H4 (cell line): ENCODE measurements at places on chromosomes 13 and 19. TPM values are rescaled to one million over a fixed set of nuclear protein-coding genes. Genes with fewer than 3 reads are reported as not detected.

POLRMT gene
- total RNA-seq, result 19.9 and 21.5 TPM in 2 replicates

TMEM59L gene
- 1.2 and 3.2 TPM in 2 replicates for total RNA-seq

B3GNT3 gene
- not detected in 2 replicates for total RNA-seq

ZNF416 gene
- total RNA-seq, result 3.9 and 7.3 TPM in 2 replicates

SIGLEC10 gene
- total RNA-seq, result not detected in 2 replicates

RGS9BP gene
- 0.12 and 0.45 TPM in 2 replicates for total RNA-seq

SLC10A2 gene
- total RNA-seq, result not detected in 2 replicates

RINL gene
- total RNA-seq, result 0.23 and 1.2 TPM in 2 replicates

GRCh38 chr19:13086341-13086740 lies 16.3 kb downstream of the LYL1 start:
- no peak for DNase-seq

DNA sequence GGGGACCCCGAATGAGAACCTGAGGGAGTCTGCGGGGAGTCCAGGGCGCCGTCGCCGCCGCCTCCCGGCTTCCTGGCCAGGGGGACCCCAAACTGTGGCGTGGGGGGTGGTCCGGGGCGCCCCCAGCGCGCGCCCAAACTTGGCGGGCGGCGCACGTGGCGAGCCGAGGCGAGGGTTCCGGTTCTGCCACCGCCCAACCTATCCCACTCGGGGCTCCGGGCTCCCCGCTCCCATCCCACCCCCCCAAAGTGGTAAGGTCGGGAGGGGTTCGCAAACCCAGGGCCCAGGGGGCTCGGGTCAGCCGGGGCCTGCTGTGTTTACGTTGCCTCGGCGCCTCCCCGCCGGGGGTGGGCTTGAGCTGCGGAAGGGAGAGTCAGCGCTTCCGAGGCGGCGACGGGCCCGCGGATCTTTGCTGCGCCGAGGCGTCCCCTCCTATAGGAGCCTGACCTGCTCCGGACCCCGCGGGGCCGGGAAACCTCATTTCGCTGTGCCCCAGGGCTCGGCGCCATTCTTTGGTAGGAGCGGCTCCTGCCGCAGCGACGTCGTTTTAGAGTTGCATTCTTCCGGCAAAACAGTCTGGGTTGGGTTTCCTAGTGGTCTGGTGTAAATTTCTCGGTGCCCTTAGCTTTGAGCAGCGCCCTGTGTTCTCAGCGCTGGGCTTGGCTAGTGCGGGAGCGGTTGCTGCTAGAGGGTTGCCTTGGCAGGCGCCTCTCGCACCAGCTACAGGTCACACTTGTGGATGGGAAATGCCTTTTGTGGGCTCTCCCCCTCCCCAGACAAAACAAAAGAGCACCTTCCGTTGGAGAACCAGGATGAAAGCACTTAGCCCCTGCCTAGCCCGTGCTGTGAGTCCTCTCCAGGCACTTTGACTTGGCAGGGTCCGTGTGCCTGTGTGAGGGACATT lies 1.2 kb downstream of the DAZAP1 start:
- DNase-seq, result no peak

DNA sequence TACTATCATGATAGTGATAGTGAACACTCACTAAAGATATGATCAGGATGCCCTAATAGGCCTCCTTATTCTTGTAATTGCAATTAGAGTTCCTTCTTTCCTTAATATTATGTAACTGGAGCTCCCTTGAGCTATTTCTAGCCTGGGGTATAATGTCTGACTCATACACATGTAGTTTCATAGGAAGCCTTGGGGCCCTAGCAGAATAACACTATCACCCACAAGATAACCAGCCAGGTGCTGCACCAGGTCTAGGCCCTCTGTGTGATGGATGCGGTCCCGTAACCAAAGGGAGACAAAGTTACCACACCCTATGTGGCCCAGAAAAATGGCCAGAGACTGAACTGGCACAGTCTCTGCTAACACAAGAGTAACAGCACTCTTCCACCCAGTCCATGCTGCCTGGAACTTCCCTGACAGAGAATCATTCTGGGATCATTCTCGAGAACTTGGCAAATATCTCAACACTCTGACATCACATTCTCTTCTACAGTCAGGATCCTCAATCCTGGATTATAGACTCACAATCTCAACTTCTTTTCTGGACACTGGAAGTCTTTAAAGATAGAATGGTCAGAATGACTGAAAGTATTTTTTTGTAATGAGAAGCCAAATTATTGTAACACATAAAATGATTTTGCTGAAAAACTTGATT lies 32.6 kb upstream of the IGFL4 start:
- DNase-seq, result no peak

DNA sequence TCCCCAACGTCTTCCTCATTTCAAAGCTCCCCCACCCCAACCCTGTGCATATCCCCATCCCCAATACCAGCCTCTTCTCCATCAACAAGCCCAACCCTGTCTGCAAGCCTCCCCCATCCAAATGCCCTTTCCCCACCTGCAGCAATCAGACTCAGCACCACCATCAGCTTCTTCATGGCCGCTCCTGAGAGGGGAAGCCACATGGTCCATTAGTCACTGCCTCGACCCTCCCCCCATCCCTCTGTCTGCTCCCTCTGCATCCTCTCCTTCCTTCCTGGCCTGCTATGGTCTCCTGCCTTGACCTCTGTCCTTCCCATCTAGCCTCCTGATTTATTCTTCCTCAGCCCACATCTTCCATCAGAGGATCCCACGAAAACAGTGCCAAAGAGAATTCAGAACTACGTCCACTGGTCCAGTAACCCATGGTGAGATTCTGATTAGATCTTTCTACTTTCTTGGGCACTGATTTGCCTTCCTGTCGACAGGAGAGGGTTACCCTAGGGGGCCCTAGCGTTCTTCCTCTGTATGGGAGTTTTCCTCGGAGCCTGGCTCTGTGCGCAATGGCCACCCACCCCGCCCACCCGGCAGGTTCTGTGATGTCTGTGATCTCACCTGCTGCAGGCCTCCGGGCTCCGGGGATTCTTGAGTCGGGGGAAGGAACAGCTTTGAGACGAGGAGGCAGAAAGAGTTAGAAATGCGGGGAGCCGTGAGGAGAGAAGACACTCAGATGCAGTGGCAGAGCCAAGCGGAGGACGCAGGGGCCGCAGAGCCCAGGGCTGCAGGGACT lies 1.3 kb downstream of the KLK6 start:
- DNase-seq, result no peak

- DNase-seq, result no peak
These were observed 6.7 kb downstream of the FGF14 start for GRCh38 chr13:102395174-102395573.

- DNase-seq, result no peak
These were observed 34.9 kb downstream of the ADGRE3 start for GRCh38 chr19:14639536-14640277.

DNA sequence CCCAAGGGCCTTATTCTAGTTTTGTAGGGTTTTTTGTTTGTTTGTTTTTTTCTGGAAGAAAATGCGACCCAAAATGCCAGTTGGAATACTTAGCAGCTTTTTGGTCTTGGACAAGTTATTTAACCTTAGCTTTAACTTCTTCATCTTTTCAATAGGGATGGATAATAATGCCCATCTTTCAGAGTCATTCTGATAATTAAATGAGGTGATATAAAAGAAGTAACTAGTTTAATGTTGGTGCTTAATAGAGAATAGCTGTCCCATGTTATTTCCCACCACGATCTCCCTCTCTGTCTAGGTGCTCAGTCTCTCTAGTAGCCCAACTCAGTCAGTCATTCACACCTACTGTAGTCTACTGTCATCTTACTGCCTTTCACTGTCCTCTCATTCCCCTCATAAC lies 8.0 kb downstream of the LSM14A start:
- DNase-seq, result no peak

- DNase-seq, result peak; percentile 83
These were observed 58.5 kb downstream of the TRPM4 start for GRCh38 chr19:49216071-49216470.

DNA sequence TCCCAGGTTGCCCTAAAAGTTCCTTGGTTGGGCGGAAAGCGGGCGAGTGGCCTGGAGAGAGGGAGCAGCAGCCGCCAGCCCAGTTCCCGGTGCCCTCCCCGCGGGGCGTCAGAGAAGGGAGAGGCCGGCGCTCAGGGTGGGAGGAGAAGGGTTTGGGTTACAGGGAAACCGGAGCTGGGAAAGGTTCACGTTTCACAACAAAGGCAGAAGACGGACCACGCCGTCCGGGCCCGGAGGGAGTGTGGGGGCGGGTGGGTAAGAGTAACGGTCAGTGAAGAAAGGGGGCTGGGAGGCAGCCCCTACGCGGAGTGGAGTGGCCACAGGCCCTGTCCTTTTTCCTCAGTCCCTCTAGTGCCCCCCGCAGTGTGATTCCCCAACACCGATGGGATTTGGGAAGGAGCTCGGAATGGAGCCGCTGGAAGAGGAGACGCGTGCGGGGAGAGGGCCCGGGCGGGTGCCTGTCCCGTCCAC lies 1.6 kb downstream of the SIX5 start:
- DNase-seq, result peak; percentile 46

DNA sequence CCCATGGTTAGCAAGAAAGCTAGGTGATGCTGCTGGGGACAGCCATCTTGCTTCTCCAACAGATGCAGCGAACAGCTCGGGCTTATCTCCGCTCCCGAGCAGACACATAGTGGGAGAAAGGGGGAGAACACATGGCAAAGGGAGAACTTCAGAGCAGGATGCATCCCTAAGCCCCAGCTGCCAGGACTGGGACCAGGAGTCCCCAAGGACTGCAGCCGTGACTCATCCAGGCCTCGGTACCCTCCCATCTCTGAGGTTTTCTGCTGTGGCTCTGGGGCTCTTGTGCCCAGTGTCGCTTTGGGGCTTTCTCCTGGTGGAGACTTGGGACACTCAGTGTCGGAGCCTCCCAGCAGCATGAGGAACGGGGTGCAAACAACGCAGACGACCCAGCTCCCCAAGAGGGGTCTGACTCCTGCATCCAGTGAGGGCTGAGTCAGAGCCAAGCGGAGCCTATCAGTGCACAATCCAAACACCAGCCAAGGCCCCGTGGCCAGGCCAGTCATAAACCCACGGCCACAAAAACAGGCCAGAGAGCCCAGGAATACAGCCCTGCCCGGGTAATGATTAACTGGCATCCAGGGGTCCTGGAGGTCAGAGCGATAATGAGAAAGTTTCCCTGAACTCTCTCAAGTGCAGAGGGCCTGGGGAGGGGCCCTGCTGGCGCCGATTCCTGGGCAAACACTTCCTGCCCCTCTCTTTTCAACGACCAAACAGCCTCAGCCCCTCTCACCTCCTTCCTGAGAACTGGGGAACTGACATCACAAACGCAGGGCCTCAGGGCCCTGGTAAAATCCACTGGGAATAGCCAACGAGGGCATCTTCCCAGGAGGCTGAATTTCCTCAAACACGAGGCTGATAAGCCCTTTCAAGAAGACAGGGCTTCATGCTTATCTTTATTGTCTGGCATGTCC lies 202.9 kb downstream of the USP12 start:
- DNase-seq, result peak; percentile 23

DNA sequence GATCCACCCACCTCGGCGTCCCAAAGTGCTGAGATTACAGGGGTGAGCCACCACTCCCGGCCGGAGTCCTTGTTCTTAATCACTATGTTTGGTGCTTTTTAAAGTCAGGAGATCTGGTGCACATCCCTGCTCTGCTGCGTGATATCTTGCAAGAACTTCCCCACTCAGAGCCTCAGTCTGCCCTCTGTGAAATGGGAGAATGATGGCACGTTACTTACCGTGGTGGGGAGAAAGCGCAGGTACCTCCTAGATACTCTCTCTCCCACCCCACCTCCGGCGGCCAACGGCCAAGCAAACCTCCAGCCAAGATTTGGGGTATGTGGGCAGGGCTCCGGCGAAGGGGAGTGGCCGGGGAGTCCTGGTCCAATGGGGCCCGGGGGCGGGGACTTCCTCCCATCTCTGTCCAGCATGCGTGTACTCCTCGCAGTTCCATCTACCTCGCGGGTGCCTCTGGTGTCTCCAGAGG lies at the start of gene RYR1:
RYR1 (plus strand) TSS at position 424 of the 466 bp plus-strand sequence. CDS start 139 bp downstream, outside the sequence.
- no peak for DNase-seq

DNA sequence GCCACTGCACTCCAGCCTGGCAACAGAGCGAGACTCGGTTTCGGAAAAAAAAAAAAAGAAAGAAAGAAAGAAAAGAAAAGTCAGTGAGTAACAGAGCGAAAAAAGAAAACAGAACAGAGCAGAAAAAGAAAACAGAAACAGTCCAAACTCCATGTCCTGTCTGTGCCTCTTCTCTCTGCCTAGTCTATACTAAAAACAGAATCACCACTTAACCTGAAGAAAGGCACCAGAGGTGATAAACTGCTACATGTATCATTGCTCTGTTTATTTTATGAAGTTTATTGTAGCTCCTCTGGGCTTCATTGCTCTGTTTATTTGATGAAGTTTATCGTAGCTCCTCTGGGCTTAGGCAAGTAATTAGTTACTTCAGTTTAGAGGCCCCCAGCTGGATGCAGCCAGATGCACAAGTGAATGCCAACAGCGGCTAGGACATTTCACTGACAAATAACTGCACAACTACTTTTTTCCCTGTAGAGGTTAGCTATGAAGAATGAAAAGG lies 39.2 kb downstream of the TBC1D4 start:
- peak; percentile 7 for DNase-seq

DNA sequence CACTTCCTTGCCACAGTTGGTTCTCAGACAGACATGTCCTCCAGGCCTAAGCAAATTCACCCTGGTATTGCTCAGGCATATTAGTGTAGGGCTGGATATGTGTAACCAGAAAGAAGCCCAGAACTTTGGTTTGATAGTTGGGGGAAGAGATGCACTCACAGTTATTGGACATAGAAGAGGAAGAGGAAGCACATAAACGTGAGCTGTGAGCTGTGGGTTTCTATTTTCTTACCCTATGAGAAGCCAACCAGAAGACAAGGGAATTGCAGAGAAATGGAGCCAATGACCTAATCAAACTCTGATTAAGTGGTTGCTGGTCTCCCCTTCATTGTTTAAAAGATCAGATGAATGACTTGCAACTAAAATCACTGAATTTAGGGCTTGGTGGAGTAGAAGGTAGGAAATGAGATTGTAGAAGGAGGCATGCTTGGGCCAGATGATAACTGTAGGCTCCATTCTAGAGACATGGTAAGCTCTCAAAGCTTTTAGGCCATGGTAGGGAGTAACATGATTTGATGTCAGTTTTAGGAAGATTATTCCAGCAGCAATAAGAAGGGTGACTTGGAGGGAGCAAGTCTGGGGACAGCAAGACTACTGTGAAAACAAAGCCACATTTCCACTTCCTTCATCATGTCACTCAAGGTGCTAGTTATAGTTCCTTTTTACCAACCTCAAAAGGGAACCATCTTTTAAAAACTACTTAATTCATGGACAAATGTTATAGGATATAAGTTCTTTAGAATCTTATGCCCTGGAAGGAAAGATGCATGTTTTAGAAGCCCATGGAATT lies 24.1 kb upstream of the WDFY2 start:
- no peak for DNase-seq

- DNase-seq, result no peak
These were observed 192.8 kb upstream of the IRS2 start for GRCh38 chr13:109979228-109979627.

- DNase-seq, result peak; percentile 50
These were observed 13.3 kb downstream of the PALM3 start for GRCh38 chr19:14048443-14049153.
